ENCODE measurements at places on chromosomes 13 and 19. TPM values are rescaled to one million over a fixed set of nuclear protein-coding genes. Genes with fewer than 3 reads are reported as not detected.

Gene OVOL3
- not detected for total RNA-seq

DNA sequence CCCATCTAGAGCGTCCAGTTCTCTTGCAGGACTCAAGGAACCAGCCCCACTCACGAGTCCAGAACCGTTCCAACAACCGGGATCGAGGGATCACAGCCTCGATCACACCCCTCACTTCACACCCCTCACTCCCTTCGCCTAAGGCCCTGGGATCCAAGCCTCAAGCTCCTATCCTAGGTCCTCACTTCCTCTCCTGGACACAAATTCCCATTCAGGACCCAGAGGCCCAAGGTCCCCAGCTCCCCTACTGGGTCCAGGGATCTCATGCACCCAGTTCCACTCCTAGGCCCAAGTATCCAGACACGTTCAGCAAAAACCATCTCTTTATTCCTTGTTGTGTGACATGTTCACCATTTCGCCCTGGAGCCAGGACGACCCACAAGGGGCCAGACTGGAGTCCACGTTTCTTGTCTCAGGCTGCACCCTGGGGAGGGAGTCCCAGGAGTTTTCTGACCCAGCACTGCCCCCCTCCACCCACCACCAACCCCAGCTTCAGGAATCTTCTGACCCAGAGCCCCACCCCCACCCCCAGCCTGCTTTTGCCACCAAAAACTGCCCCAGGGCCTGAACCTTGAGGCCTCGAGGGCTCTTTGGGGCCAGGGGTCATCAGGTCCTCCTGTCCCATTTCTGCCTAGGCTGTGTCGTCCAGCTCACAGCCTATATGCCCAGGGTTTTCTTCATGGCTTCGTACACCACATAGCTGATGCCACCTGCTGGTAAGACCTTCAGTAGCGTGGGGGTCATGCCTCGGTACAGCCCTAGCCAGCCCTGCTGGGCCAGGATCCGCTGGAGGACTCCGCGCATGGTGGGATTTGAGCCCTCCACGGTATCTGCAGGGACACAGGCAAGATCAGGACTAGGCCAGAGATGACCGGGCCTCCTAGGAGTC is 1.4 kb upstream of the KHSRP start:
- H3K4me1 ChIP-seq, result peaks cover 35% of the 10 kb centered on the region
- H3K27me3 ChIP-seq, result no peaks in the 10 kb centered on the region
- peak overlapping the region; percentile 87 for H3K27ac ChIP-seq
- DNase-seq, result peak; percentile 44

GRCh38 chr13:27789153-27789494 is 3.2 kb upstream of the GSX1 start:
- DNase-seq, result no peak
- H3K4me1 ChIP-seq, result peaks cover 48% of the 10 kb centered on the region
- no peak overlapping the region for H3K4me3 ChIP-seq
- H3K27ac ChIP-seq, result no peak overlapping the region
- H3K27me3 ChIP-seq, result peaks cover 65% of the 10 kb centered on the region

GRCh38 chr19:55461974-55462626 is 658 bp upstream of the ISOC2 start:
- H3K27ac ChIP-seq, result peak overlapping the region; percentile 94
- peaks cover 27% of the 10 kb centered on the region for H3K4me1 ChIP-seq
- peaks cover under 1% of the 10 kb centered on the region for H3K36me3 ChIP-seq
- no peak for DNase-seq
- H3K4me3 ChIP-seq, result peak overlapping the region; percentile 81

DNA sequence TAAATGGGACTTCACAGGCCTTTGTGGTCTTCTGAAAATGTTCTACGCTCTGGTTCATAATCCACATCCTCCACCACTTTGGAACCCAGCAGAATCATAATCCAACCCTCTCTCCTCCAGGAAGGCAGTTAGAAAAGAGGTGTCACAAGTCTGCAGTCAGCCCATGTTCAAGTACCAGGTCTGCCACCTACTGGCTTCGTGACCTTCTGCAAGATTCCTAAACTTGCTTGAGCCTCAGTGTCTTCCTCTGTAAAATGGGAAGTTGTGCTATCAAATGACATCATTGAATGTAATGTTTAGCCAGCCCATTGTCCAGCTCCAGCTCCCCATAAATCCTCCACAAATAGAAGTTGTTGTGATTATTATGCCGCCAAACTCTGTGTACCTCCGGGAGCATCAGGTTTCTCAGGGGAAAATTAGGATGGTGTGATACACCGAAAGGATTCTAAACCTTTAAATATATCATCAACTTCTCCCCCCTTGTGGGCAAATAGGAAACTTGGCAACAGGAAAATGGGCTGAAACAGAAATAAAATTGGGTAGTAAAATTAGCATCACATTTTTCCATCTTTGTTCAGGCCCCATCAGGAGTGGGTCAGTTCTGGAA is 109.7 kb downstream of the NUFIP1 start:
- H3K4me3 ChIP-seq, result no peak overlapping the region
- DNase-seq, result peak; percentile 65
- no peak overlapping the region for H3K27ac ChIP-seq
- H3K4me1 ChIP-seq, result no peaks in the 10 kb centered on the region
- no peaks in the 10 kb centered on the region for H3K27me3 ChIP-seq

DNA sequence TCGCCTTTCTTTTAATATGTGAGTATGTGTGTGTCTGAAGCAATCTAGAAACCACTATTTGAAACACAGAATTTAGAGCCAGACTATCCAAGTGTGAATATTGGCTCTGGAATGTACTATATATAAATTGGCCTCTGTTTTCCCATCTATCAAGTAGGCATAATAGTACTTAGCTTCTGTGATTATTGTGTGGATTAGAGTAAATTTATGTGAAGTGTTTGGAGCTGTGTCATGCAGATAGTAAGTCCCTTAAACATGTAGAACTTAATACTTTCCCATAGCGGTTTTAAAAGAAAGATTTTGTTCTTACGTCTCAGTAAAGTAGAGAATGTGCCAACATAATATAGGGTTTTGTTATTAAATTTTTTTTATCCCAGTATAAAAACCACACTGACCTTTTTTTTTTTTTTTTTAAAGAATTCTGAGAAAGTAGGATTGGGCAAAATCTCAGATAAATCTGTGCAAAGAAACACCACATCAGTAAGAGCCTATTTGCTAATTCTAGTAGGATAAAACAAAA is 432.3 kb downstream of the RFC3 start:
- no peaks in the 10 kb centered on the region for H3K4me1 ChIP-seq
- no peak for DNase-seq
